NCI-H460 (cell line): ENCODE measurements at places on chromosomes 7 and 10.

DNA sequence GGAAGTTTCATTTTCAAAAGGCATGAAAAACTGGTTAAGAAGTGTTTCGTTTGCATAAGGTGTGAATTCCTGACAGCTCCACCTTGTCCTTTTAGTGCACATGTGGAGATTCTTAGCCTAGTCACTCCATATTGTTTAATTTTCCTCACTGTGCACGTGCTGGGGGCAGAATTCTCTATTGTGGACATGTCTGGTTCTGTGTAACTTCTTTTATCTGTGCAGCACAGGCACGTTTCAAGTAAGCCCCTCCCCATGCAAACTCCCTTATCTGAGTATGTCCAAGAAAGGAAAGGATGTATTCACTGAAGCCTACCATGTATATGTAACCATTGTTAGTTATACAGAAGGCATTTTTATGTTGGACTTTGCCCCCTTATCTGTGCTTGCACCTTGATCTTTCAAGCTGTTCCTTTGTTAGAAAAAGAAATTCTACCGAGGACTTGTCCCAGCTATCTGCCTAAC lies 1346.3 kb downstream of the REEP3 start:
- no peak for DNase-seq

DNA sequence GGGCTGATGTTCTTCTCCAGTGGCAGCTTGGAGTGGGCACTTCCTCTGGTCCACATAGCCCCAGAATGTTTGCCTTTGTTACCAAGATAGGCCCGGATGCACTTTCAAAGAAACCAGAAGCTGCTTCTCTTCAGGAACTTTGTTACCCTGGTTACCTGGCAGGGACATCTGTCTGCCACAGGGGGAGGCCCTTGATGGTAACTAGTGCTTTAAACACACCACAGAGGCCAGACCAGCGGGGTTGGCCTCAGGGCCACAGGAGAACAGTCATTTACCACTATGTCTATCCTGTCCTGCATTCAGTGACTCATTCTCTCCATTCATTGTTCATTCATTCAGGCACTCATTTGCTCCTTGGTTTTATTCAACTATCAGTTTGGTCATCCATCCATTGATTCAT lies 11.9 kb upstream of the PLEKHA1 start:
- no peak for DNase-seq

- DNase-seq, result no peak
Measured at GRCh38 chr10:112407696-112408095, 33.8 kb downstream of the ACSL5 start.

- DNase-seq, result no peak
Measured at GRCh38 chr7:140284062-140284461, 107.3 kb upstream of the KDM7A start.

GRCh38 chr7:152759949-152760853 lies 649 bp downstream of the ACTR3B start:
- DNase-seq, result peak; percentile 33

DNA sequence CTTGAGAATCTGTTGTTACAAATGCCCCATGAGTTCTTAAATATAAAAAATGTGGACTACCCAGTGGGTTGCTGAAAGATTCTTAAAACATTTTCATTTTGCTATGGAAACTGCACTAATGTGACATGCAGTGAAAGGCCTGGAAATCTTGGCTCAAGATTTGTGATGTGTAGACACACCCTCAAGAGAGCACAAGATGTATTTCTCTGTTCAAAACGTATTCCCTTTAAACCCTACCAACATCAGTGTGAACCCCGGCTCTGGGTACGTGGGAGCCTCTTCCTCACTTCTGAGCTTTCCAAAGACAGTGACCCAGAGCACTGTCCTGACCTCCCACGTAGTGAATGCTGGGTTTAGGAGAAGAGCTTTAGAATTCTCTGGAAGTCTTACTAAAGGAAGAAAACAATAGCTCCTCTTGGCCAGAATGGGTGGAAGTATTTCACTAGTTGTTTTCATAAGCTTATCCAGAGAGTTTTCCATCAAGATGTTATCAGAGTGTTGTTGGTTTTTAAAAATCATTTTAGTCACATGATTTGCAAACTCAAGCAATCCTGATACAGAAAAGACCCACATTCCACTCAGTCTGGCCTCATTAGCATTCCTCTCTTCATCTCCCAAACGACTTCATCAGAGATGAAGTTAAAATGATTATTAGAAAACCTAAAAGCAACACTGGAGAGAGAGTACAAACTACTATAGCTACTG lies 81.5 kb upstream of the AFAP1L2 start:
- DNase-seq, result no peak

GRCh38 chr10:75765789-75766096 lies 334.3 kb downstream of the LRMDA start:
- DNase-seq, result no peak

- no peak for DNase-seq
Measured at GRCh38 chr10:88858491-88858890, 6.8 kb upstream of the ANKRD22 start.

DNA sequence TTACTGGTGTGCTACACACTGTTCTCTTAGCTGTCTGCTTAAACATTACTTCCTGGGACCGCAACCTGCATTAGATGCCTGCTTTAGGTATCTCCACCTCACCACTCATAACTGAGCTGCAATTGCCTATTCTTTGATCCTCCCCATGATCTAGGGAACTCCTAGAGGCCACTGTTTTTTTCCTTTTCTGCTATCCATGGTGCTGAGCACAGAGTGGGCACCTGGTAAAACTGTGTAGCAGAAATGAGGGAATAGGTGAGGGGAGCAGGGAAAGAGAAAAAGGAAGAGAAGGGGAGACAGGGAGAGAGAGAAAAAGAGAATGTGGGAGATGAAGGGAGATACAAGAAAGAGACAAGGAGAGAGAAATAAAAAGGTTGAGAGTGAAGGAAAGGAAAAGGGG lies 434.9 kb downstream of the ADRA2A start:
- no peak for DNase-seq

- peak; percentile 58 for DNase-seq
Measured at GRCh38 chr10:97759158-97759887, 12.5 kb downstream of the SFRP5 start.

DNA sequence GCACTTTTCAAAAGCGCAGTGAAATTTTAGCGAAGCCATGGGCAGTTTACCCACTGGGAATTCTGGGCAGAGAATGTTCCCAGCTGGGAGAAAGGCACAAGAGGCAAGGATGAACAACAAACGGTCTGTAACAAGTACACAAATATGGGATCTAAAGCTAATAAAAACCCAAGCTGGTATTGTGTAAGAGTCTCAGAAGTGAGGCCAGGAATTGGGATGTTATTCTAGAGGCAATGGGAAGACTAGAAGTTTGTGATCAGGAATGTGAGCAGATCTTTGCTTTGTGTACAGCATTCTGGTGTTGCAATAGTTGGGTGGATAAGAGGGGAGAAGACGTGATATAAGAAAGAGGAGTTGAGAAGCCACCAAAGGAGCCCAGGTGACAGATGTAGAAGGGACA lies 15.0 kb downstream of the FZD9 start:
- no peak for DNase-seq

- DNase-seq, result no peak
Measured at GRCh38 chr7:151404216-151405011, 5.4 kb downstream of the WDR86 start.

DNA sequence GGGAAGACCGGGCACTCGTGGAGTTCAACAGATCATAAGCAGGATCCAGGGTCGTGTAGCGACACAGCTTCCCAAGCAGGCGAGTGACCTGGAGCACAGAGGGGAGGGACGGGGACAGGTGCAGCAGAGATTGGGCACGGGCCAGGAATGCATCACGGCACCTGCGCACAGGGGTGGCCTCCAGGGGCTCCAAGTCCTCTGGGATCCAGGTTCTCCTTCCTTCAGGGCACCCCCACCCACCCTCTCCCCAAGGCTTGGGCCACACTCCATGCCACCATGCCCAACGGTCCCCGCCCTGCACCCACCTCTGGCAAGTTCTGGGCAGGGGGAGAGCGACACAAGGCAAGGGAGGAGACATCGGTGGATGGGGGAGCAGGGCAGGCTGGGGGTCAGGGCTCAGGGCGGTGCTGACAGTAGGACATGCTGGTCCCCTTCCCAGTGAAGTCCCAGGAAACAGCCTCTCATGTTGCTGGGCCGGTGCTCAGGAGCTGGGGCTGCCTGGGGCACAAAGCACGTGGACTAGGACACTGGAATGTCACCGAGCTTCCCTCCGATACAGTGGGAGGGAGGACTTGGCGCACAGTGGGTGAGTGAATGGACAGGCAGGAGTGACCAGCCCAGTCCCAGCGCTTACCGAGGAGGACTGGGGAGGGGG lies 597.3 kb downstream of the PTPRN2 start:
- no peak for DNase-seq

DNA sequence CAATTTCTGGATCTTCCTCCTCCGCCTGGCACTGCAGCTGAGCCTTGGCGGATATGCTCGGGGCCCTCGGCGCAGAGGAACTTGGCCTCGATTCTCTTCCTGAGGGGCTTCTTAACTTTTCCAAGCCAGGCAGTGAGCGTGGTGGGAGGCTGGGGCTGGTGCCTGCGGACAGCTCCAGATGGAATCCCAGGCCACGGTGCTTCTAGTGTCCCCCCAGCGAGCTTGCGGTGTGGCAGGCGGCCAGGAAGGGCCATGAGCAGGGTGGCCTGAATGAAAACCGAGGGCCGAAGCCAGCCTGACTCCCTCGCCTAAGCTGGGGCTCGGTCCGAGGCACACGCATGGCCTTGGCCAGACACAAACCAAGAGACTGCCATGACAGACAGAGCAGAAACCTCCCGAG lies 31.3 kb downstream of the RCC1L start:
- no peak for DNase-seq

DNA sequence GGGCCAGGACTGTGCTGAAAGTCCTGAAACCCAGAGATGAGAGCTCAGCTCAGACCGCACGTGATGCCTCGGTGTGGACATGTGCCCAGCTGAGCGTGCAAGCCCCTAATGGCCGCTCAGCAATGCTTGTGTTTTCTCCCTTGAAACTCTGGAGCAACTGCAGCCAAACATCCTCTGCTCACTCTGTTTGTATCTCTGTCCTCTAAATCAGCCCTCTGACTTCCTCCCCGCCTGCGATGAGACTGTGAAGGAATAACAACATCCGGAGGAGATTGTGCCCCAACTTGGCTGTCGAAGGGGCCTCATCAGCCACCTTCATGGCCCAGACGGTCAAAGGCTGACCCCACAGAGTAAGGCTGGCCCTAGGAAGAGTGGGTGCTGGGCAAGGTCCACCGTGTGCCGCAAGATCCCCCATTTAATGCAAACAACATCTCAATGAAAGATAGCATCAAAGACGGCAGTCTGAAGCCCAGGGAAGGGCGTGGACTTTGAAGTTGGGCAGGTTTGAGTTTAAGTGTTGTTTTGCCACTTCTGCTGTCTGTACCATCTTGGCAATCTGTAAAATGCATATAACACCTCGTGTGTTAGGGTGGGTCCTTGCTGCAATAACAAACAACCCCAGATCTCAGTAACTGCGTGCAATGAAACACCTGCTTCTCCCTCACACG lies 39.9 kb downstream of the CALML3 start:
- no peak for DNase-seq

GRCh38 chr7:12596225-12596790 lies 25.8 kb downstream of the SCIN start:
- DNase-seq, result no peak

DNA sequence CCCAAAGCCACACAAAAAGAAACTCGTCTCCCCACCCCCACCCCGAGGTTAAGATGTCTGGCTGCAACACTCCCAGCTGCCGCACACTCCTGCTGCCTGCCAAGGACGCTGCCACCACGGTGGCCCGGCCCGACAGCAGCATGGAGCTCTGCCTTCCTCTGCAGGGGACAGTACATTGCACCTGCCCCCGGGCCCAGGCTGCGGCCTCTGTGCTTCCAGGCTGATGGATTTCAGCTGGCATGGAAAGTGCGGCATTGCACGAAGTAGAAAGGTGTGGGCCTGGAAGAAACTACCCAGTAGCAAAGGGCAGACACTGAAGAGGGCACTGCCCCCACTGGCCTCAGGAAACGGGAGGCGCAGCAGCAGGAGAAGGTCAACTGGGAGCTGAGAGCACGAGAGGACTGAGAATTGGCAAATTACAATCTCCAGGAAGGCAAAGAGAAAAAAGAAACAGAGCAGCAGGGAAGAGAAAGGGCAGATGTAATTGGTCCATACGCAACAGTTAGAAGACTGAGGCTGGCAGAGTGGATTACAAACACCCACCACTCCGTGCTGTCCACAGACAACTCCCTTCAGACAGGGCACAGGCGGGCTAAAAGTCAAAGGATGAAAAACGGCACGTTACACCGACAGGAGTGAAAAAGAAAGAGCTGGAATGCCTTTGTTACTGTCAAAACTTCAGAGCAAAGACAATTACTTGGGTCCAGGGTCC lies 117.1 kb upstream of the DIP2C start:
- DNase-seq, result no peak

DNA sequence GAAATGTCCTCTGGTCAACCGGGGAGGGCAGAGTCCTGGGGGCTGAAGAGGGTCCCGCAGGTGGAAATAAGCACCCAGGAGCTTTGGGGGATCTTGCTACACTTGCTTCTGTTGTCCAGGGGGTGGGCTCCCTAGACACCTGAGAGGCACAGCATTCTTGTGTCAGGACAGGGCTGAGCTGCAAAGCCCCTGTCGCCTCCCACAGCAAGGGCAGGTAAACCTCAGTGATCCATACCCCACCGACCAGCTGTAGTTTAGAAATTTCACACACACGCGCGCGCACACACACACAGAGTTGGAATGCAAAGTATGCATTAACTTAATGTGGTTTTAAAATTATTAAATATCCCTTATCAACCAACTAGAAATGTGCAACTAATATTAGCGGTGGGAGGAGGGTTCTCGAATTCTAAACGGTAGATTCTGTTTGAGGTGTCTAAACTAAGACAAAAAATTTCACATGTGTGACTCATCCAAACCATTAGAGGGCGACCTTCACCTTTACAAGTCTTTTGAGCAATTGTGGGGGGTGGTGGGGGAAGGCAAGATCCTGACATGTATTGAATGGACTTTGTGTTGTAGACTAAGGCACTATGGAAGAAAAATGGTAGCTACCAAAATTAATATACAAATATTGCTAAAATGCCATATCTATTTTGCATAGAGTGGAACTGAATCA lies 34.3 kb upstream of the PTF1A start:
- peak; percentile 15 for DNase-seq
